ENCODE measurements at places on chromosomes 13 and 19. TPM values are rescaled to one million over a fixed set of nuclear protein-coding genes. Genes with fewer than 3 reads are reported as not detected.

The APBA3 gene
- 24.5 TPM for total RNA-seq

The HTR2A gene
- 0.11 TPM for total RNA-seq

GRCh38 chr19:1690699-1691307 lies 38.4 kb upstream of the TCF3 start:
- DNase-seq: peak; percentile 60

The ANGPTL8 gene
- not detected for total RNA-seq

DNA sequence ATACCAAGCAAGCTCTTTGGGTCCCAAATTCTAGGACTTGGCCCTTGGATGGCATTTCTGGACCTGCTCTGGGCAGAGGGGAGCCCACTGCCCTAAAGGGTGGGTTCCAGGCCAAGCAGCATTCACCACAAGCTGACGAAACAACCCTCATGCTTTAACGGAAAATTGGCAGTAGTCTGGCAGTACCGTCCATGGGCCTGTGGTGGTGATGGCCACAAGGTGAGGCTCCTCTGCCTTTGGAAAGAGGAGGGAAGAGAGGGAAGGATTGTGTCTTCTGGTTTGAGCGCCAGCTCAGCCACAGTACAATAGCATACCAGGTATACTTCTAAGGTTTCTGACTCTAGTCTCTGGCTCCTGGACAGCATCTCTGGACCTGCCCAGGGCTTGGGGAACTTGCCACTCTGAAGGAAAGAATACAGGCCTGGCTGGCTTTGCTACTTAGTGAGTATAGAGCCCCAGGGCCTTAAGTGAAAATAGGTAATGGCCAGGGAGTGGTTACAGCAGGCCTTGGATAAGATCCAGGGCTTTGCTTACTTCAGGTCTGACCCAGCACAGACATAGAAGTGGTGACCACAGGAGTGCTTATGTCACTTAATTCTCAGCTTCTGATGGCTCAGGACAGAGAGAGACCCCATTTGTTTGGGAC lies 595.5 kb downstream of the LMO7 start:
- no peak for DNase-seq

DNA sequence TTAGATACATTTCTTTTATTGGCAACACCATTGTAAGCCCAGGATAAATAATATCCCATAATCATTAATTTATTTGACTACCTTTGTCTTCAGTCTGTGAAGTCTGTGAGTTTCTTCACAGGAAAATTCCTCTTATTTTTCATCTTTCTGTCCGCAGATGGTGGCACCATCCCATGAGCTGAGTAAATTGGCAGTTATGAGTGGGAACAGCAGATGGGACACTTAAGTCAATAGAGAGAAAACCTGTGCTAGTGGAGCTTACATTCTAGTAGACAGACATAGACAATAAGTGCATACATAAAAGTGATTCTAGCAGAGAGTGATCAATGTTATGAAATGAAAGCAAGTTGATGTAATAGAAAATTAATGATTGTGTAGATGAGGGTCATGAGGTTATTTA lies 638.2 kb upstream of the MIR17HG start:
- no peak for DNase-seq

DNA sequence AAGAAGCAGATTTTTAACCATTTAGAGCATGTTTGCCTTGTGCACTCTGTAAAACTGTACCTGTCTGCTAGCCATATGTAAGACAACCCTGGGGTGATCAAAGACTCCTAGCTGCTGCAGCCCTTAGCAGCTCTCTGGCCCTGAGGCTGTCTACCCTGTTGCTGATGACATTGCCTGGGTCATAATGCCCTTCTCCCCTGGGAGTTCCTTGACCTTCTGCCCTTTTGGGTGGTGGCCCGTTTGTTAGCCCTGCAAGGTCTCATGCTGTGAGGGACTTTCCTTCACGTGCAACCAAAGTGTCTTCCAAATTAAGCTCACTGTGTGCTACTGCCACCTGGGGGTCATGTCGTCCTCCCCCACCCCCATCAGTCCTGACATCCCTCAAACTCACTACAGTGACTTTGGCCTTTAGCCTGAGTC lies 7.4 kb downstream of the GPC6 start:
- no peak for DNase-seq

GRCh38 chr19:19064811-19065745 lies 1.3 kb downstream of the SLC25A42 start:
- DNase-seq: peak; percentile 12

- no peak for DNase-seq
Observed at GRCh38 chr13:113078902-113079780, 26.4 kb upstream of the F7 start.

DNA sequence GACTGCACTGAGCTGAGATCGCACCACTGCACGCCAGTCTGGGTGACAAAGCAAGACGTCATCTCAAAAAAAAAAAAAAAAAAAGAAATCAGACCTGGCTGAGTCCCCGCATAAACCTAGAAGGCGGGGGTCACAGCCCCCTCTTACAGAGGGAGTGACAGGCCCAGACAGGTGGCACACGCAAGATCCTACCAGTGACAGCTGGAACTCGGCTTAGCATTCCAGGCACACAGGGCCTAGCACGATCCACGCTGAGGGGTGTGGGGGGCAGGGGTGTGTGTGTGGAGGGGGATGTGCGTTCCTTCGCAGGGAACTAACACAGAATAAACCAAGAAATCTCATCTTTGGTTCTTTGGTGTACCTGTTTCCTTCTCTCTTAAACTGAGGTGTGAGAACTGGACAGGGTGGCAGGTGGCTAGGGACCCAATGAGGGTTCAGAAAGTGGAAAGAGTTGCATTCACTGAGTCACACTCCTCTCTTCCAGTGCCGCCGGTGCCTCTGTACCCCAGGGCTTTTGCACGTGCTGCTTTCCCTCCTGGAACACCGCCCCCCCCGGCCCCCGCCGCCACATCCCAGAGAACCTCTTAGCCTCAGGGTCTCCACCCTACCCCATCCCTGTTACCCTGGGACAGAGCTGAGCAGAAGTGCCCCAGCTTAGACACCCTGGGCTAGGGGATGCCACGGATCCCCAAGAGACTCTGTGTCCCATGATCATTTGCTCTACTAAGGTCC lies 5.0 kb downstream of the SGTA start:
- DNase-seq: no peak

DNA sequence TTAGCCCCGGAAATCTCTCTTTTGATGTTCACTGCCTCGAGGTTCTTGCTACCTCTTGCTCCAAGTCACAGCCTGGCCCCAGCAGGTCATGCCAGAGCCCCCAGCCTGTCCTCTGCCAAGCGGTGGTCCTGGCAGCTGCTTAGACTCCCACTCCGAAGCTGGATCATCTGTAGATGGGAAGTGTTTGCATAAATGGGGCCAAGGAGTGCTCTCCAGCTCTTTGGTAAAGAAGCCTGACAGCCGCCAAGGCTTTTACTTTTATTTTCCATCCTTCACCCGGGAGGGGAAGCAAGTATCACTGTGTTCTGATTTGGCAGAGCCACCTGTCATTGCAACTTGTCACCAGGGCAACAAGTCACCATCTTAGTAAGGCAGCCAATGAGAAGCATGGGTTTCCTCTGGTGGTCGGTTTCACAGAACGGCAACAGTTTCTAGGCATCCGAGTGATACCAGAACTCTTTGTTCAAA lies 10.6 kb upstream of the RETN start:
- no peak for DNase-seq

DNA sequence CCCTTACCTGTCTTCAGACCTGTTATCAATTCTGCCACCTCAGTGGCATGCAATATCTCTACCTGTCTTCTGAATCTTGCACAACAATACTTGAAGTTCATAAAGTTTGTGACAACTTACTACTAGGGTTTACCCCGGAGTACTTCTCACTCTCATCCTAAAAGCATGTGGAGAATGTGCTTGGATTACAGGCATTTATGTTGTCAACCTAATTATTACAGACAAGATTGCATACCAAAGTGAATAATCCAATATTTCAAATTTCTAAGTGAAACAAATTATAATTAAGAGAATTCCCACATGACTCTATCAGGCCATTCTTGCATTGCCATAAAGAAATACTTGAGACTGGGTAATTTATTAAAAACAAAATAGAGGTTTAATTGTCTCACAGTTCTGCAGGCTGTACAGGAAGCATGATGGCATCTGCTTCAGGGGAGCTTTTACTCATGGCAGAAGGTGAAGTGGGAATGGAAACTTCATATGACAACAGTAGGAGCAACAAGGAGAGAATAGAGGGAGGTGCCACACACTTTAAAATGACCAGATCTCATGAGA lies 661.0 kb upstream of the SPRY2 start:
- no peak for DNase-seq

GRCh38 chr19:19627621-19628500 lies at the start of gene LPAR2:
TSS of gene LPAR2 (minus strand) at chr19:19628220. CDS start at chr19:19627275, 945 bp downstream.
- DNase-seq: peak; percentile 43

GRCh38 chr13:83879431-83880171 lies 2.7 kb downstream of the SLITRK1 start:
- DNase-seq: no peak

DNA sequence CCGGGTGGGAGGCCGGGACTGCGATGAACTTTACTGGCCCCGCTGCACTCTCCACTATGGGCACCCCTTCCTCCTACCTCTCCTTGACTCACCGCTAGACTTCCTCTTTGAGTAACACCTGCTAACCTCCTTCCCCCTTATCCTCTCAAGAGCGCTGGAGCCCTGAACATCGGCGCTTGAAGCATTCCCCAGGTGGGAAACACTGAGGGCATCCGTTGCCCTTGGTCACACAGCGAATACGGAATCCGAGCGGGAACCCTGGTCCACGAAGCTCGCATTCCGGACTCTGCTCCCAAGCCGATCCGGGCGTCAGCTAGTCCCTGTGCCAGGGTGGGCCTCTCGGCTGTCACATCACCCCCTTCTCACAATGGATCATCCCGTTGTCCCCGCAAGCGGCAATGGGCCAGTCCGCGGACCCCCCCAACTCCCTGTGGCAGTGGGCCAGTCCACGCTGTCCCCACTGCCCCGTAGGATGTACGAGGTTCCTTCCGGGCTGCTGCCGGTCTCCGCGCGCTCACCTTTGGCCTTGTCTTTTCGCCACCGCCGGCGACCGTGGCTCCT lies 4.2 kb downstream of the LIPE start:
- DNase-seq: peak; percentile 68

The DCT gene
- total RNA-seq: 0.43 TPM

The SWSAP1 gene
- total RNA-seq: 3.5 TPM

The FCGBP gene
- 1.0 TPM for total RNA-seq

The IFNL3 gene
- total RNA-seq: not detected

The ZNF382 gene
- 24.7 TPM for total RNA-seq

- DNase-seq: no peak
Observed at GRCh38 chr13:24060993-24061392, 99.5 kb upstream of the SPATA13 start.

DNA sequence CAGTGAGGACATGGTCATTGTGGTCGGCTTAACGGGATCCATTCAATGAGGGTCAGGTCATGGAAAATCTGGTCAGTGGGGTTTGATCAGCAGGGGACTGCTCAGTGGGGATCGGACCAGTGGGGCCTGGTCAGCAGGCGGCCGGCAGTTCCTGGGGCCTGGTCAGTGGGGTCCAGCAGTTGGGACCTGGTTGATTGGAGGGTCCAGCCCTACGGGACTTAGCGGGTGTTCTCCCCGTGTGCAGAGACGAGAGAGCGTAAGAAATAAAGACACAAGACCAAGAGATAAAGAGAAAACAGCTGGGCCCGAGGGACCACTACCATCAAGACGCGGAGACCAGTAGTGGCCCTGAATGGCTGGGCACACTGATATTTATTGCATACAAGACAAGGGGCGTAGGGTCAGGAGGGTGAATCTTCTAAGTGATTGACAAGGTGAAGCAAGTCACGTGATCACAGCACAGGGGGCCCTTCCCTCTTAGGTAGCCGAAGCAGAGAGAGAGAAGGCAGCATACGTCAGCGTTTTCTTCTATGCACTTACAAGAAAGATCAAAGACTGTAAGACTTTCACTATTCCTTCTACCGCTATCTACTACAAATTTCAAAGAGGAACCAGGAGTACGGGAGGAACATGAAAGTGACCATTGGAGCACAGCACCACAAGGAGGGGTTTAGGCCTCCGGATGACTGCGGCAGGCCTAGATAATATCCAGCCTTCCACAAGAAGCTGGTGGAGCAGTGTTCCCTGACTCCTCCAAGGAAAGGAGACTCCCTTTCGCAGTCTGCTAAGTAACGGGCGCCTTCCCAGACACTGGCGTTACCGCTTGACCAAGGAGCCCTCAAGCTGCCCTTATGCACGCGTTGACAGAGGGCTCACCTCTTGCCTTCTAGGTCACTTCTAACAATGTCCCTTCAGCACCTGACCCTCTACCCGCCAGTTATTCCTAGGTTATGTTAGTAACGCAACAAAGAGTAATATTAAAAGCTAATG lies 62.1 kb upstream of the TPM4 start:
- no peak for DNase-seq

The BST2 gene
- not detected for total RNA-seq

- DNase-seq: peak; percentile 34
Observed at GRCh38 chr19:8085598-8086408, 33.2 kb downstream of the CCL25 start.

- DNase-seq: no peak
Observed at GRCh38 chr19:38731654-38732301, 12.5 kb downstream of the CAPN12 start.

The NOTCH3 gene
- 125 TPM for total RNA-seq

The LCP1 gene
- total RNA-seq: 7.6 TPM

DNA sequence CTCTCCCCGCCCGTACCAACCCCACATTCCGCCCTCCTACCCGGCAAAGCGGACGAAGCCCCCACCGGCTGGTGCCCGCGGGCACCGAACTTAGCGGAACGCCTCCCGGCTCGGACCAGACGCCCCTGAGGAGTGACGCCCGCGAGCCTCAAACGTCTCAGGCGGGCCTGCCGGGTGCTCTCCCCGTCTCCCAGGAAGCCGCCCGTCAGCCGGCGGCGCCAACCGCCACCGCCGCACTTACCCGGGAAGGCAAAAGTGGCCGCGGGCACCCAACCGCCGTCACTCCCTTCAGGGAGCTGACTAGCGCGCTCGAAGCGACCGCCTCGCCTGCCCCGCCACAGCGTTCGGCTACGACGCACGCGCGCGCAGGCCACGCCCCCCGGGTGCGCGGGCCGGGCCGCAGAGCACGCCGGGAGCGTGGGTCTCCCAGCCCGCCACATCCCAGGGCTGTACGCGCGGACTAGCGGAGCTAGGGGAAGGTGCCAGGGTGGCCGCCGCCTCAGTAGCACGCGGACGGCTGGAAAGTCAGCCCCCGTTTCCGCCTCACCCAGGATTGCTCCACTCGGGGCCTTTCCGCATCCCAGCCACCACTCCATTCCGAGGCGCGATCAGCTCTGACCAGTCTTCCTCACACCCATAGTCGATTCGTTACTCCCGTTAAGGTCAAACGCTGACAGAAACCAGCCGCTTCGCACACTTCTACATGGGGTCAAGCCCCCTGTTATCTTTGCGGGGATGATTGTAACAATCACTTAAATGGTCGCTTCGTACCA lies at the start of gene TEX30:
TEX30 (minus strand) TSS at position 346 of the 773 bp plus-strand sequence. CDS start 3,760 bp downstream, outside the sequence.
- DNase-seq: peak; percentile 75

The TMEM255B gene
- 2.4 TPM for total RNA-seq

GRCh38 chr13:66518068-66518467 lies 712.1 kb downstream of the PCDH9 start:
- no peak for DNase-seq

The PCSK4 gene
- 10.4 TPM for total RNA-seq

The NKPD1 gene
- total RNA-seq: 0.39 TPM

Data from neural crest cell (in vitro differentiated cells).